ENCODE measurements at places on chromosomes 3 and 15.

DNA sequence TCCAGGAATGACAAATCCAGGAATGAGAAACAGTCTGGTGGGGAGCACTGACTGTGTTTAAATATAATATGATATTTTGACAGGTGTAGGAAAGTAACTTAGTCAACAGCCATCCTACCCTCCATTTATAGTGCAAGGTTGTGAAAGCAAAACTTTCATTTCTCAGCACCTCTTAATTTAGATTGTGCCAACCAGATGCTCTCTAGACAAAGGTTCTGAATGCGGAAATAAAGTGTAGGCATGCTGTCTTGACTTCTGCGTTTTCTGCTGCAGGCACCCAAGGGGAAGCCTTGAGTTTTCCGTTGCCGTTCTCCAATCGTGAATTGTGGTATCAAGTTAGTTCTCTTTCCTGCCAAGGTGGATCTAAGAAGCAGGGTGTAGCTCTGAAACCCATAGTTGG, 261.9 kb upstream of the SUCLG2 start:
- DNase-seq, result no peak

DNA sequence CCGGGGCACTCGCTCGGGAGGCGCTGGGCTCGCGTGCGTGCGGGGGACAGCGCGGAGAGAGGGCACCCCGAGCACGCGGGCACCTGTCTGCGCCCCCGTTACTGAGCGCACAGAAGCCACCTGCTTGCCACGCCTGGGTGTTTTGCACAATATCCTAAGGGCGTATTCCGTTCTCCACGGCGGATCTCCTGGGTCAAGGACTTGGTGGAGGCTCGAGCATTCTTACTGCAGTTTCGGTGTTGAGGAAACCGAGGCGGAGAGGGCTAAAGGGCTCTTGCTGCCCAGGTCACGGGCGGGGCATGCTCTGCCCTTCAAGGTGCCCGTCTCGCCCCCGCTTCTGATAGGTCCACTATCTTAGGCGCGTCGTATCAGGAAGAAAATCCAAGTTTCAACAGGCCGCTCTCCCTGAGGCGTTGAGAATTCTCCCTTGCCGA, 526 bp downstream of the GPD1L start:
- no peak for DNase-seq

DNA sequence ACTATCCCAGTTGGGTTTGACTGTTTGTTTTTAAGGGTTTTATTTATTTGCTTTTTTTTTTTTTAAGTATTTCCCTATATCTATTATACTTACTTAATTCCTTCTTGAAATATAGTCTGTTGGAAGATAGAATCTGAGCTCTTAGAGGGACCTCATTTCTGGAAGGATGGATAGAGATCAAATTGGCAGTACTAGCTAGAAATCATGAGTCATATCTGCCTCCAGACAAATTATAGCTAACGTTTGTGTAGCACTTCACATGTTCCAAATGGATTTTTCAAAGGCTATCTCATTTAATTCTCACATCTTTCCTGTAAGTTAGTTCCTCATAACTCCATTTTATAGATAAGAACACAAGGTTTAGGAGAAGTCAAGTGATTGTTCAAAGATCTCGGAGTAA, 384.7 kb downstream of the ZIC1 start:
- peak; percentile 3 for DNase-seq

- DNase-seq, result no peak
These were observed 10.8 kb upstream of the SLC24A5 start for GRCh38 chr15:48109856-48110531.

DNA sequence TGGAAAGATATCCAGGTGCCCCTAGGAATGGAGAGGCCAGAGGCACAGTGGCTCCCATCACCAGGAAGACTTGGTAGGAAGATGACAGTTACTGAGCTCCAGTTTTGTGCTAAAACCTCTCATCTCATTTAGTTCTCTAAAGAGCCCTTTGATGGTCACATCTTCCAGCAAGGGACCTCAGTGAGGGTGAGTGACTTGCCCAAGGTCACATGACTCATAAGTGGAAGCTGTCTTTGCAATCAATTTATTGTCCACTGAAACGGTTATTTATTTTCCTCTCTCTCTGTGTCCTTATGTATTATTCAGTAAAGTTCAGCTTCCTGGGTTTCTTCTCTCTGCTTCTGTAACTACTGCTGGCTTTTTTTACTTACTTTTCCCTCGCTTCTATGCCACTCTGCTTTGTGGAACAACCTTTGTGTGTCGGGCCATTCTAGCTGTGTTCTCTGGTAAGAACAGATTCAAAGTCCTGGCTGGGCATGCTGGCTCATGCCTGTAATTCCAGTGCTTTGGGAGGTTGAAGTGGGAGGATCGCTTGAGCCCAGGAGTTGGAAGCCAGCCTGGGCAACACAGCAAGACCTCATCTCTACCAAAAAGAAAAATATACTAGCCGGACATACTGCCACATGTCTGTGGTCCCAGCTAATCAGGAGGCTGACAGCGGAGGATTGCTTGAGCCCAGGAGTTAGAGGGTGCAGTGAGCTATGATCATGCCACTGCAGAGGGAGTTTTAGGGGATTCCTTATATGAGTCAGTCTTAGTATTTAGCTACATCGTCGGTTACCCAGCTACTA, 55.9 kb downstream of the PDIA5 start:
- peak; percentile 21 for DNase-seq

DNA sequence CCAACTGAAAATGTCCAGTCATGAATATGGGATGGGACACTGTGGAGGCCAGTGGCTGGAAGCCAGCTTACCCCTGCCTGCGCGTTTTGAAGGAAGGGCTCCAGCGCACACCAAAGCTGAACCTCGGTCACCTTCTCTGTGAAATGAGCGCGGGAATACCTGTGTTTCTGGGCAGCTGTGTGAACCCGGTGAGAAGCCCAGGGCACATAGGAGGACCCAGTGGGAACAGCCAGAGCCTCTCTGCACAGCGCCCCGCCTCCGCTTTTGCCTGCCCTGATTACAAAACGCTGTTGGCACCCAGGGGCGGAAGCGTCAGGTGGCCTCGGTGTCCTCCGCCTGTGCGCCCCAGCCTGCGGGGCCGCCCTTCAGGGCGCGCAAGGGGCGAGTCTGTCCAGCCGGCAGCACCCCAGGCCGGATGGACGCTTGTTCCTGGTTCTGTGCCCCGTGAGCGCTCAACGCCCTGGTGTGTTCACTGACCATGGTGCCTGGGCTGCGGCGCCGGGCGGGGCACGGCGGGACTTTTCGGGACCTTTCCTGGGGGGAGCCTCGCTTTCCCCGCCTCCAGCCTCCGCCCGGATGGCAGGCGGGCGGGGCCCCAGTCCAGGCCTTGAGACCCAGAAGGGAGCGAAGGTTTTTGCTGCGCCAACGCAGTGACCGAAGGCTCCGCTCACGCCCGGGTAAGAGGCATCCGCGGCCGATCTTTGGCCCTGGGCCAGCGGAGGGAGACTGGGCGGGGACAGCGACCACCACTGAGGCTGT, at the start of gene SQOR:
Gene SQOR, plus strand, starts transcription at position 598 of the 759 bp plus-strand sequence. CDS start 23,895 bp downstream, outside the sequence.
- peak; percentile 93 for DNase-seq

DNA sequence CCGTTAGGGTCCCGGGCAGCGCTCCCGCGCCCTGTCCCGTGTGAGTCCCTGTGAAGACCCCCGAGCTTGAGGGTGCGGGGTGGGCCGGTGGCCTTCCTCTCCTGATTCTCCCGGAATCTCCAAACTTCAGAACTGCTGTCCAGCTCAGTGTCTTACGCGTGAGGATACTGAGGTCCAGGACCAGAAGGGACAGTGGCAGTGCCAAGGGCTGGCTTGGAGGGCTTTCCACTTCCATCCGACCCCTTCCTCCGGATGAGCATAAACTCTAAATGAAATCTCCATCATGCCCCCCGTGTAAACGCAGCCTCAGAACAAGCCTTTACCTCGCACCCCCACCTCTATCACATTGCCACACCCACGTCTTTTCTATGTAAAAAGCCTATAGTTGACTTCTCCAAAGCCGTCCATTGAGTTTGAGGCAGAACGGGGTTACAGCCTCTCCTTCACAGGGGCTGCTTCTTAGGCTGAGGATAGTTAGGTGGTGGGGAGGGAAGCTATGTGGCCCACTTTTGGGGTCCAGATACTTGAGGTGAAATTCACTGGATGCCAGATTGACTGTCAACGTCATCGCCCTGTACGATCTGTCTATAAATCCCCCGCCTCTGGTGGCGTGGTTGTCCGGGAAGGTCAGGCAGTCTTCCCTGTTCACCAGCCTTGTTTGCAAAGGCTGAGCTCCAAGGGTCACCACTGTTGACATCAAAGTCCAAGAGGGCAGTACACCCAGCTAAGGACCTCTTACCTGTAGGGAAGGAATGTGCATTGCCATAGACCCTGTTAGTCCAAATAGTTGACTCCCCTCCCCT, 1.1 kb downstream of the EDEM1 start:
- DNase-seq, result no peak

DNA sequence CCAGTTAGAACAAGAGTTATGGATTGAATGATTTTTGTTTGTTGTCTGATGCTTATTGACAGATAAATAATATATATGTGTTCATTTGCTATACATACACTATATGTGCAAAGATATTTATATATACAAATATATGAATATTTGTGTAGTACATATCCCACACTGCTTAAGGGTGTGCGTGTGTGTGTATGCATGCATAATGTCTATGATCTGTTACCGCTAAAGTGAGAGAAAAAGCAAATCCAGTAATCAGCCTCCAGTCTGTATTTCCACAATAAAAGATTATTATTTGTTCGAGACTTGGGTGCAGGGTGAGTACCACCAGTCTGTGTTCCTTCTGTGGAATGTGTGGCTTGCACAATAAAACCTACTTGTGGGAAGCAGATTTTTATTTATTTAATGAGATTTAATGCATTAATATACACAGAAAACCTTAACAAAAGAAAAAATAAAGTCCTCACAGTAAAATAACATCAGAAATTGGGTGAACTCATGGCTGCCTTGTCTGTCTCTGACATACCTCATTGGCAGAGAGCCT, 366.0 kb upstream of the TBL1XR1 start:
- peak; percentile 49 for DNase-seq

DNA sequence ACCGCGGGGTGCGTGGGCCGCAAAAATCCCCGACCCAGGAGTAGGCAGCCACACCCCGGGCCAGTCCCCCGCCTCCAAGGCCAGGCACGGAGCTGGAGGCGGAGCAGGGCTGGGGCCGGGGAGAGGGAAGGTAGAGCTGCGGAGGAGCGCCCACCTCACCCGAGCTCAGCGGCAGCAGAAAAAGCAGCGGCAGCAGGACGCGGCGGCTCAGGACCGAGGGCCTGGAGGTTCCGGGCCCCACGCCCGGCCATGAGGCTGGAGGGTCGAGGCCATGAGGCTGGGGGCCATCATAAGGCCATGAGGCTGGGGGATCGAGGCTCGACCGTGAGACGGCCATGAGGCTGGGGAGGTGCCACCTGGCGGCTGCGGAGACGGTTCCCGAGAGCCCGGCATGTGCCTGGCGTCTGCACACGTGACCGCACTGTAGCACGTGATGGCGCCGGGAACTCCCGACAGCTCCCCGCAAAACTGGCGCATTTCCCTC, 32.9 kb upstream of the PRSS50 start:
- DNase-seq, result no peak

DNA sequence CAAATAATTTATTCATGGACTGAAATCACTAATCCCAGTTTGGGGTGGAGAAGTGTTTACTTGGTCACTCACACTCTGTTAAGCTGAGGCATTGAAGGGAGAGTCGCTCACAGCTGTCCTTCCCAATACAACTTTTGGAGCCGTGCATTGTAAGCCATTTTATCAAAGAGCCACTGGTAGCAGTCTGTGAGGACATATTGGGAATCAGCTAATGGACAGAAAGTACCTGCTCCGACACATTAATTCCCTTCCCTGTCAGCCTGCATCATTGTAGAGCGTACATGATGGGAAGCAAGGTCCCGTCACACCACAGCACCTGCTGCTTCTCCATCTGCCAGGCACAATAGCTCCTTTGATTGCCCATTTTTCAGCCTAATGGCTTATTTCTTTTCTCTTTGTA, 643.2 kb downstream of the SQOR start:
- DNase-seq, result no peak

- no peak for DNase-seq
These were observed 154.6 kb downstream of the PTPRG start for GRCh38 chr3:61715886-61716527.

DNA sequence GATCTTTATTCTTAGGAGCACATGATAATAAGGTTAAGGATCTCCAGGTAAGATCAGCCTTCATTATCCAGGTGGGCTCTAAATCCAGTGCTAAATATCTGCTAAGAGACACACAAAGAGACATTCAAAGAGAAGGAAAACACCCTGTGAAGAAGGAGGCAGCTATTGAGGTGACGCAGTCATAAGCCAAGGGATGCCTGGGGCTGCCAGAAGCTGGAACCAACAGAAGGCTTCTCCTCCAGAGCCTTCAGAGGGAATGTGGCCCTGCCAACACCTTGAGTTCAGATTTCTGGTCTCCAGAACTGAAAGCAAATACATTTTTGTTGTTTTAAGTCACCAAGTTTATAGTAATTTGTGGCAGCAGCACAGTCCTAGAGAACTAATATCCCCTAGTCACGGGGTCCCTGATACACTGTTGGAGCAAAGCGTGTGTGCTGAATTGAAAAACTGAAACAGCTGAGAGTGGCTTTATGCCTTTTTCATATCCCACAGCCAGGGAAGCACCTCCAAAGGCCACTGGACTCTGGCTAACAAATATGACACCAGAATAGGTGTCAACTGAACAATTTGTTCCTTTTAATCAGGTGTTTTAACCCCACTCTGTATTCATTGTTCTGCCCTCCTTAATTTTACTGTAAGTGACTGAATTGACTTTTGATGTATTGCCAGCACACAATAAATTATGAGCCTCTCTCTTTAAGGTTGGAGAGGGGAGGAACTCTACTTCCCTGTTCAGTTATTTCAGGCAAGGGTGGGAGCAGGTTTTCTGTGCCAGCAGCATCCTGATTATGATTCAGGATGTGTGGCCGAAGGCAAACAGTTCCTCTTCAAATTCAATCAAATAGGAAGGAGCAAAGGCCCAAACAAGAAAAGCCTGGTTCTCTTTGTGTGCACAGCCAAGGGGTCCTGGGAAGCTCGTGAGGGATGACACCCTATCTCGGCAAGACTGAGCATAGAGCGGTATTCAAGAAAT, 151.8 kb upstream of the HES1 start:
- DNase-seq, result no peak

DNA sequence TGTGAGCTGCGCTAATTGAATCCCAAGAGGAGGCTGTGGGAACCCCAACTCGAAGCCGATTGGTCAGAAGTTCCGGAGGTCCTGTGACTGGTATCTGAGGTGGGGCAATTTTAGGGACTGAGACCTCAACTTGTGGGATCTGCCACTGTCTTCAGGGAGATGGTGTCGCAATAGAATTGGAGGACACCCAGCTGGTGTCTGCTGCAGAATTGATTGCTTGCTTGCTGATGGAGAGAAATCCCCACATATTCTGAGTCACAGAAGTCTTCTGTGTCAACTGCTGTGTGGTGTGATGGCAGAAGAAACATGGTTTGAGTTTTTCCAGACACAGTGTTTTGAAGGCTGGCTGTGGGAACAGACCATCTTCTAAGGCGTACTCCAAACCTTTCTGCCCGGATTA, 99.7 kb upstream of the PLXNA1 start:
- peak; percentile 60 for DNase-seq
